ENCODE measurements at places on chromosomes 16 and 17.

DNA sequence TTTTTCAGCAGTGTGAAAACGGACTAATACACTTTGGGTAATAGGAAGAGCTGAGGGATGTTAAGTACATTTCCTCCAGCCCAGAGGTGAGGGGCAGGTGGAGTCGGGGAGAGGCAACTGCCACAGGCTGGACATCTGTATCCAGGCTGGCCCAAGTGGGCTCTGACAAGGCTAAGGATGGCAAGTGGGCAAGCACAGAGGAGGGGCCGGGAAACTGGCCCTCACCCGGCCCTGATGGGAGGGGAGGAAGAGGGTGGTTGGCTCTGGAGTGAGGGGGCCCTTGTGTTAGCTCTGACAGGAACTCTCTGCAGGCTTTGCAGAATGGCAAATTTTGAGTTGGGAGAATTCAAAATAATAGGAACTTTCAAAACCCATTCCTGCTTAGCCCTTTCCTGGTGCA is 251.0 kb upstream of the TNRC6C start:
- DNase-seq: no peak

- no peak for DNase-seq
Observed at GRCh38 chr17:38898812-38899348, 26.5 kb upstream of the LASP1NB start.

GRCh38 chr16:64534180-64534780 is 587.6 kb downstream of the CDH11 start:
- DNase-seq: no peak

- peak; percentile 57 for DNase-seq
Observed at GRCh38 chr17:72604518-72604917, 483.7 kb downstream of the SOX9 start.

- no peak for DNase-seq
Observed at GRCh38 chr16:13733561-13733960, 186.4 kb upstream of the ERCC4 start.

GRCh38 chr16:86628614-86629013 is 50.3 kb downstream of the FOXL1 start:
- no peak for DNase-seq

DNA sequence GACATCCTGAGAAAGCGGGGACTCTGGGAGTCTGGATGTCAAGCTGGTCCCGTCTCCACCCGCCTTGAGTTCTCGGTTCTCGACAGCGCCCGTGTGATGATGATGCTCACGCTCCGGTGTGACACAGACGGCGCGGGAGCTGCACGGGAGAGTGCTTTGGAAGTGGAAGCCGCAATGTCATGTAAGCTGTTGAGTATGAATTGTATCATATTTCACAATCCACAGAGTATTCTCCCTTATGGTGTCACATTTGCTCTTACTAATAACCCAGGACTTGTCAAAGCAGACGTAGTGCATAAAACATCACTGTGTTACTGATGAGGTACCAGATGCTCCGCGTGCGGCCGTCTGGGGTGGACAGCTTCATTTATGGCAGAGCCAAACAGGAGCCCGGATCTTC is 217.5 kb upstream of the CHMP6 start:
- DNase-seq: no peak

DNA sequence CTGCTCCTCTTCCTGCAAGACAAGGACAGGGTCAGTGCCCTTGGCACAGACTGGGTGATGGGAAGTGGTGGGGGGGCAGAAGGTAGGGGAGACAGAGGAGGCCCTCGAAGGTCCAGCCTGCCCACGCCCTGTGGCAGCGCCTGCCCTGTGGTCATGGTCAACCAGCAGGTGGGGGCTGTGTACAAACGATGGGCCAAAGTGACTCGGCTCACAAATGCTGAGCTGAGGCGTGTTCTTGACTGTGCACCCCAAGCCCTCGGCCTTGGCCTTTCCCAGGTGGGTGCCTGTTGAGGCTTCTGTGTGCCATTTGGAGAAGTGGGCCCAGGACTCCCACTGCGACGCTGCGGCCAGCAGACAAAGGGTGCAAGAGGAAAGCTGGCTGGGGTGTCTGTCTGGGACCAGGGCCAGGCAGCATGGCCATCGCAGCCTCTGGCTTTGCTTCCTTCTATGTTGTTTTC is 22.6 kb downstream of the MXRA7 start:
- DNase-seq: no peak

- DNase-seq: no peak
Observed at GRCh38 chr16:46859719-46860152, 24.4 kb upstream of the GPT2 start.

GRCh38 chr17:21194226-21194625 is 19.7 kb downstream of the TMEM11 start:
- DNase-seq: peak; percentile 6

GRCh38 chr16:2061526-2061925 is 13.7 kb downstream of the TSC2 start:
- no peak for DNase-seq

DNA sequence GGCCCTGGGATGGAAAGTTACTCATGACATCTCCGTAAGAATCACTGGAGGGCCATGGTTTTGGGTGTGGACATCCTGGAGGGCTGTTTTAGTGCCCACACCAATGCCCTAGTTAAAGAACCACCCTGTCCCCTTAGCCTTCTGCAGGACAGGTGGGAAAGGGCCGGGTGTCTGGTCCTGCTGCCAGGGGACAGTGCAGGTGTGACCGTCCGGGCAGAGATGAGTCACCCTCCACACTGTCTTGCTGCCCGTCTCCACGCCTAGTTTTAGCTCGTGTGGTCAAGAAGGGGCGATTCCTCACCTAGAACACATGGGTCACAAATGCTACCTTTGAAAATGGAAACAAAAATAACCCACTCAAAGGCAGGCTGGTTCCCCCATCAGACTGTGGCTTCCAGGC is 17.0 kb downstream of the CEP295NL start:
- no peak for DNase-seq

GRCh38 chr17:31357091-31357490 is 34.4 kb upstream of the RAB11FIP4 start:
- DNase-seq: no peak

- DNase-seq: no peak
Observed at GRCh38 chr17:18064053-18064452, 23.7 kb upstream of the DRG2 start.

DNA sequence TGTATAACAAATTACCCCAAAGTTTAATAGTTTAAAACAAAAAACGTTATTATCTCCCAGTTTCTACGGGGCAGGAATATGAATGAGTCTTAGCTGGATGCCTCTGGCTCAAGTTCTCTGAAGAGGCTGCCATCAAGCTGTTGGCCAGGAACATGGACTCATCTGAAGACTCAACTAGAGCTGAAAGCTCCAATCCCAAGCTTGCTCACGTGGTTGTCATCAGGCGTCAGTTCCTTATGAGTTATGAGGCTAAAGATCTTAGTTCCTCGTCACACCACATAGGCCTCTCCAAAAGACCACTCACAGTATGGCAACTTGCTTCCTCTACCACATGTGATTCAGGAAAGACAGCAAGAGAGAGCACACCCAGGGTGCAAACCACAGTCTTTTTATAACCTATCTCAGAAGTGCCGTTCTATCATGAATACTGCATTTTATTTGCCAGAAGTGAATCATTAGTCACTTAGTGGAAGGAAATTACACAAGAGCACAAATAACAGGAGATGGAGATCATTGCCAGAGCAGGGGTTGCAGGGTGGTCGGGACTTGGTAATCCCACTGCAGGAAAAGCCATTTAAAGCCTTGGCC is 48.7 kb upstream of the NLK start:
- DNase-seq: no peak

GRCh38 chr17:56260376-56261002 is 107.2 kb downstream of the ANKFN1 start:
- no peak for DNase-seq

DNA sequence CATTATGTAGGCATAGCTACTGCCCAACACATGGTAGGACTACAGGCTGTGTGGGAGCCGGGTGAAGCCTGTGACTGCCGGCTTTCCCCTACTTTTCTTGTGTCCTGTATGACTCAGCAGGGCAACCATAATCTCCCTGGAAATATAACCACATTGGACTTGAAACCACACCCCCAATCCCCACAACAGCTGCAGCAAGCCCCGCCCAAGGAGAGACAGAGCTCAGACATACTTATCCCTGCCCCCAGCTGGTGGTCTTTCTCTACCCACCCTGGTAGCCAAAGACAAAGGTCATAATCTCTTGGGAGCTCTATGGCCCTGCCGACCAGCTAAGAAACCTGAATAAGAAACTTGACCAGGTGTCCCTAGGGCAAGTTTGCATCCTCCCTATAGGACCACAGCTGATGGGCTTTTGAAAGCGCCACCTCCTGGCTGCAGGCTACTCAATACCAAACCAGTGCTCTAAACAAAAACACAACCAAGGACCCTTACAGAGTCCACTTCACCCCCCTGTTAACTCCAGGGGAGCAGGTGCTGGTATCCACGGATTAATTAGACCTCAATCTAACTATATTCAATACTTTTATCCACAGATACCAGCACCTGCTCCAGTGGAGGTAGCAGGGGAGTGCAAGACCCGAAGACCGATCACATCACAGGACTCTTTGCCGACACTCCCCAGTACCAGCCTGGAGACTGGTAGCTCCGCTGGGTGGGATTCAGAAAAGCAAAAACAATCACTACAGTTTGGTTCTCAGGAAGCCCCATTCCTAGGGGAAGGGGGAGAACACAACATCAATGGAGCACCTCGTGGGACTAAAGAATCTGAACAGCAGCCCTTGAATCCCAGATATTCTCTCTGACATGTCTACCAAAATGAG is 91.2 kb downstream of the IRX5 start:
- DNase-seq: no peak

GRCh38 chr17:44473367-44473766 is 29.8 kb downstream of the GPATCH8 start:
- DNase-seq: no peak

DNA sequence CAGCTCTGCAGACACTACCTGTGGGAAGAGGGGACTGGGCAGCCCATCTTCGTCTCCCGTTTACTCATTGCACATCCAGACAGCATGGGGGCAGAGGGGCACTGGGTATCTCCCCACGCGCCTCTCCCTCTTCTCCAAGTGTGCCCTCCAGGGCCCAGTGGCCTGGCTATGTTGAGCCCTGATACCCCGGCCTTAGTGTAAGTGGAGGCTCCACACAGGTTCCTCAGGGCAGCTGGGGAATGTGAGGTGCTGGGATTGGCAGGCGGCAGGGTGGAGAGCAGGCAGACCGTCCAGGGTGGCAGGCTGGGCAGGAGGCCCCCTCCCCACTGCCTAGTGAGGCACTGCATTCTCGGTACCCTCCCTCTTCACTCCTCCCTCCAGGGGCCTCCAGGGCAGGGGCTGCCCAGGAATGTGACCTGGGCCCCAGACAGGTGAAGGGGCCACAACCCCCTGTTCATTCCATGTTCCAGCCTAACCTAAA is 13.2 kb upstream of the NAGLU start:
- DNase-seq: no peak

GRCh38 chr16:80417706-80418271 is 123.0 kb upstream of the DYNLRB2 start:
- DNase-seq: no peak

- DNase-seq: no peak
Observed at GRCh38 chr16:86579268-86580062, 1.1 kb downstream of the FOXL1 start.
